ENCODE measurements at places on chromosomes 3 and 15.
A peak's percentile ranks its signal among the peaks of the same experiment; 100 is the strongest.

GRCh38 chr3:100402256-100402655 is 917 bp downstream of the LNP1 start:
- DNase-seq = no peak

GRCh38 chr15:61051569-61052031 is 177.5 kb downstream of the RORA start:
- no peak for DNase-seq

GRCh38 chr3:14598143-14598569 is 53.4 kb upstream of the CCDC174 start:
- DNase-seq = peak; percentile 15

DNA sequence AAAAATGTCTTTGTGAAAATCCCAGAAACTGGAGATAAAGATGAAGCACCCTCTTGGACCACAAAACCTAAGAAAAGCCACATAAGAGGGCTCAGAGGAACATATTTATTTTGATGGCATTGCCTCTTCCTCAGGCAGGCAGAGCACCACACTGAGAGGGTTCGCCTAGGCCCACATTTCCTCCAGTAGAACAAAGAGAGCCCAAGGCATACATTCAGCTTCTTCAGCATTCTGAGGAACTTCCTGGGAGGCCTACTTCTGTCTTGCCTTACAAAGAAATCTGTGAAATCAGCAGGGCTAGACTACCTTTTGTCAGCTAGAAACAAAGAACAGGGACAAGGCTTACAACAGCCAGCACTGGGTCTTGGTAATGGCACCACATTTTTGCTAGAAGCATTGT is 1325.3 kb downstream of the SI start:
- DNase-seq = no peak

GRCh38 chr15:68295014-68295805 is 17.7 kb downstream of the FEM1B start:
- no peak for DNase-seq

DNA sequence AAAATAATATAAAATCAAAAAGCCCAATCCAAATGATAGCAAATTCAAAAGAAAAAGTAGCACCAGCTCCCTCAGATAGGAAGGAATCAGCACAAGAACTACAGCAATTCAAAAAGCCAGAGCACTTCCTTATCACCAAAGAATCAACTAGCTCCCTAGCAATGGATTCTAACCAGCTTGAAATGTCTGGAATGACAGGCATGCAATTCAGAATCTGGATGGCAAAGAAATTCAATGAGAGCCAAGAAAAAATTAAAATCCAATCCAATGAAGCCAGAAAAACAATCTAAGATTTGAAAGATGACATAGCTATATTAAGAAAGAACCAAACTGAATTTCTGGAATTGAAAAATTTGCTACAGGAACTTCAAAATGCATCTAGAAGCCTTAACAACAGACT is 1334.4 kb upstream of the ALCAM start:
- DNase-seq = no peak

DNA sequence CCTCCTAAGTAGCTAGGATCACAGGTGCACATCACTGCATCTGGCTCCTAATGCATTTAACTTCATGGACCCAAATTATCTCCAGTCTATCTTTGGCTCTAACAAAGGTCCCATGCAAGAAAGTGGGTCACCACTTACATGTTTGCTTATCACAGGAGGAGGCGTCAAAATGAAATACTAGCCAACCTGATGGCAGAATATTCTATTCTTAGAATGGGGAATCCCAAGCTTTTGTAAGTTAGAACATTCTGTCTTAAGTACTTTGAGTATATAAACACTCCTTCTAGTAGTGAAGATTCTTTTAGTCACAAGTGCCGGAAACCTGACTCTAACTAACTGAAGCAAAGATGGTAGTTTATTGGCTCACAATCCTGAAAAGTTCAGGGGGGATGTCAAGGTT is 72.0 kb upstream of the ADAMTS9 start:
- DNase-seq = no peak

- no peak for DNase-seq
Observed at GRCh38 chr3:113124256-113124830, 87.0 kb upstream of the BOC start.

DNA sequence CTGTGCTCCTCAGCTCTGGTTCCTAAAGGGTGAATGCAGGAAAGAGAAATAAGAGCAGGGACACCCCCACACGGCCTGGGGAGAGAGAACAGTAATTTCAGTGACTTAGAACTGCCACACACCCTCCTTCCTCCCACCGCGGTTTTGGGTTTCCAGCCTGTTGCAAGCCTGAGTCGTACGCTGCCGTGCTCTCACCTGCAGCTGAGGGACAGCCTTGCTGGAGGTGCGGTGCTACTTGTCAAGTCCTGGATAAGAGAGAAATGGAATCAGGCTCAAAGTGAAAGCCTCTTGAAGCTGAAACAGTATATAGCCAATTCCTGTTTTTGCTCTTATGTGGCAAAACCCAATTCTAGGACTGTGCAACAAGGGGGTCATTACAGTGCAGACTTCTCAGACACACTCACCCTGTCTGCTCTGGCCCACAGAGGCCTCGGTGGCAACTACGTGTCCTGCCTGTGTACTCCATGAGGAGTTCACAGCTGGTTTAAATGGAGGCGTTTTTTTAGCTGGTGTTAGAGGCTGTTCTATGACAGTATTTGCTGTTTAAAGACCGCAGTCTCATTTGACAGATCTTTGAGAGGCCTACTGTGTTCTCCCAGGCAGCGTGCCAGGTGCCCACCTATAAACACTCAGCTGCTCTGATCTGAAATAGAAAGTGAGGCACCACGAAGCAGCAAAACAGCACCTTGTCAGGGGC is 42.9 kb downstream of the TBC1D2B start:
- DNase-seq = peak; percentile 76

- no peak for DNase-seq
Observed at GRCh38 chr3:197950677-197951061, 679 bp downstream of the RPL35A start.

- DNase-seq = no peak
Observed at GRCh38 chr3:4751502-4752101, 227.6 kb upstream of the BHLHE40 start.

- no peak for DNase-seq
Observed at GRCh38 chr15:66483131-66483566, 14.4 kb downstream of the SNAPC5 start.

DNA sequence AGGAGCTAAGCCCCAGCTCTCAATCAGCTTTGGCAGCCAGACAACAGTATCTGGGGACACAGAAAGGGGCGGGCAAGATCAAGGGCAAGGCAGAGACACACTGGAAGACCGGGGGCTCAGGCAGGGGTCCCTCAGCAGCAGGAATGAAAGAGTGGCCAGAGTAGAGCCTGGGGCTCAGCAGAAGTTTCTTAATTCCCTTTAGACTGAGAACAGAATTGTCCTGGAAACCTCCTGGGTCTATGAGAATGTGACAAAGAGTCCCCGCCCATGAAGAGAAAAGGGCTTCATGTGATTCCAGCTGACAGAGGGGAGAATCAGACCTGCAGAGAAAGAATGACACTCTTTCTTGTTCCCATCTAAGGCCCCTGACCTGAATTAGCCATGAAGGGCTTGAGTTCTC is 95.2 kb upstream of the CTNNB1 start:
- no peak for DNase-seq

DNA sequence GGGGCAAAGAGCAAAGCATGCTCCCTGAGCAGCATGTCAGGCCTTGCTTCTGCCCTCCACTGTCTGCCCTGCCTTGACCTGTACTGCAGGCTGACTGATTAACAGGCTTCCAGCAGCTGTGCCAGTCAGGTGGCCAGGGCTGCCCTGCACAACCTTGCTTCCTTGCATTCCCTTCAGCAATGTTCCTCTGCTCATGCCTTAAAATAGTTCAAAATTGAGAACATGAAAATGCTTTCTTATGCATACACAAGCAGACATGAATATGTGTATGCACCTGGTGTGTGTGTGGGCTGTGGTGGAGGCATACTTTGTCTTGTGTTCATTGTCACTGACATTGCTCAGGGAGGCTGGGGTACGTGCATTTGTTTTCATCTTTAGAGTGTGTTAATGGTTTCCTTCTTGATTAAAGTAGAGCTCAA is 1.2 kb upstream of the SLC22A13 start:
- no peak for DNase-seq

All from stimulated activated CD4-positive, alpha-beta T cell treated with anti-CD3 and anti-CD28 coated beads, Interleukin-12 subunit alpha, Interleukin-12 subunit beta, amount 100 ng/mL, for 24 hours (primary cell).